Suprapubic skin (tissue), 4 donors: ENCODE measurements at places on chromosomes 4 and X.
A peak's percentile ranks its signal among the peaks of the same experiment; 100 is the strongest.

GRCh38 chr4:69744157-69744478, 16.3 kb downstream of the SULT1B1 start:
- DNase-seq, result no peak

- DNase-seq, result no peak
Measured at GRCh38 chr4:119020158-119020557, 115.5 kb upstream of the MYOZ2 start.

GRCh38 chr4:23889814-23890341, at the start of gene PPARGC1A:
PPARGC1A (minus strand) TSS chr4:23890047; CDS start chr4:23889957, 90 bp downstream.
- no peak for DNase-seq

DNA sequence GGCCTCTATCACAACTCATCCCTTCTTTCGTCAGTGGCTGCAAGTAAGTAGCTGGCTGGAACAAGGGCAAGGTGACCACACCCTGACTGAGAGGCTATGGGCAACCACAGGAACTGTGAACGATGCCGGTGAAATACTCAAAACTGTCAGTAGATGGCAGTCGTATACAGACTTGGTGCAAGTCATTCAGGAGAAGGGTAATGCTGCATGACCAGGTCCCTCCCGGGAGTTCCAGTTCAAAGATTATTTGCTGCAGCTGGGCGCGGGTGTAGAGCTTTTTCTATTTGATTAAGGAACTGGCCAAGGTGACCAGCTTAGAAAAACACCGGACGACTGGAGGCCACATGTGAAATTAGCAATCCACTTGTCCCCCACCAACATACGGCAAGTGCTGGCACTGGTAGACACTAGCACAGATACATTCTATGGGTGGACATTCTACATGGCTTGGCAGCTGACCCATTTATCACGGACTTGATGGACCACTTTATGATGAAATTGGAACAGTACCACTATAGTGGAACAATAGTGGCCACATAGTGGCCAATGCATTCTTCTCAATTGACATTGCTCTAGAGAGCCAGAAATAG, 726.6 kb downstream of the TRAM1L1 start:
- no peak for DNase-seq

- DNase-seq, result no peak
Measured at GRCh38 chr4:88779431-88779830, 81.8 kb upstream of the NAP1L5 start.

GRCh38 chr4:75007891-75008290, 75.0 kb downstream of the PARM1 start:
- DNase-seq, result no peak

GRCh38 chr4:128635141-128635954, 174.2 kb upstream of the JADE1 start:
- DNase-seq, result no peak

- DNase-seq, result no peak
Measured at GRCh38 chrX:154827194-154828015, 7.1 kb downstream of the SMIM9 start.

DNA sequence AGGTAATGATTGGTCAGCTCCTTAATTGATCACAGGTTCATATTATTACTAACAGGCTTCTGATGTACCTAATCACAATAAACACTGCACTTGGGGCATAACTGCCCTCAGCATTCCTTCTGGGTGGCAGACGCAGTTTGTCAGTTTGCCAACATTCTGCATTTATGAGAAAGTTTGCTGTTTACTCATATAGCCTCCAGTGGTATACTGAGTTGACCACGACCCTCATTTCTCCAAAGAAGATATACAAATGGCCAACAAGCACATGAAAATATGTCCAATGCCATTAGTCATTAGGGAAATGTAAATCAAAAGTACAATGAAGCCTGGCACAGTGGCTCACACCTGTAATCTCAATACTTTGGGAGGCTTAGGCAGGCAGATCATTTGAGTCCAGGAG, 26.3 kb downstream of the EFHC2 start:
- DNase-seq, result no peak

- no peak for DNase-seq
Measured at GRCh38 chr4:166165829-166166420, 292.9 kb downstream of the TLL1 start.

- DNase-seq, result no peak
Measured at GRCh38 chrX:38820751-38821150, 19.5 kb downstream of the MID1IP1 start.

- DNase-seq, result peak; percentile 82
Measured at GRCh38 chr4:150078579-150079080, 385 bp downstream of the DCLK2 start.

DNA sequence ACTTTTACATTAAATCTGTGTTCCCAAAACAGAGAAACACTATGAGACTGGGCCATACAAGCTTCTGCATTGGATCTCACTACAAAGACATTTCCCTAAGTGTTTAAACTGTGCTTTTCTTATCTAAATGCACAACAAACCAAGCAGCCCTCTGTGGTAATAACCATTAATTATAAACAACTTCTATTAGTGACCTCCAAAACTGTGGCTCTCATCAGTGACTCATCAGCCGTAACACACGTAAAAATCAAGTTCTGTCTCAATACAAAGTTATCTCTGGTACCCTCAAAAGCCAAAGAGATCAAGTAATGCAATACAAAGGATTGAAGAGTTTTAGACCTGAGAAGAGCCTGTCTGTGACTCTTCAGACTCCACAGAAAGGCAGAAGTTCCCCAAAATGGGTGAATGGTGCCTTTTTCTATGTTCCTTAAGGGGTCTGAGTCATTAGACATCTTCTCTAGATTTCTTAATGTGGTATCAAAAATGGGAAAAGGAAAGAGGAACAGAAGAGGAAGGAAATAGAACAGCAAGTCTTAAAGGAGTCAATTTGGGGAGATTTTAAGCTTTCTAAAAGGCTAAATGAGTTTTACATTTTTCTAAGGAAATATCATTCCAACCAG, 189.8 kb upstream of the PPP1R2C start:
- no peak for DNase-seq

DNA sequence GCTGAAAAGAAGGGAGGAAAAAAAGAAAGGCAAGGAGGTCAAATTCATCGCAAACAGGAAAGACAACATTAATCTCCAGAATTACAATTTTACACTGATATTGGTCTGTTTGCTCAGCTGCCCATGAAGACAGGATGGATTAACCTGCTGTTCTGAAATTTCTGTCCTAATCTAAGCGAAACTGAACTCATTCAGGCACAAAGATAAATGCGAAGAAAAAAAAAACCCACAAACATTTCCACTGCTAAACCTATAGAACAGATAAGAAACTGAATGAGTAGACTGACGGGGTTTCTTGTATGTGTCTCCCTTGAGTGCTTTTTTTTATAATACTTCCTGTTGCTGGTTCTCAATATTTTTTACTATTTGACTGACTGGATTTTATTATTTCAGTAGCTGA, 251.8 kb upstream of the FTHL17 start:
- DNase-seq, result no peak

GRCh38 chr4:183332447-183332846, 10.2 kb upstream of the CLDN24 start:
- no peak for DNase-seq

DNA sequence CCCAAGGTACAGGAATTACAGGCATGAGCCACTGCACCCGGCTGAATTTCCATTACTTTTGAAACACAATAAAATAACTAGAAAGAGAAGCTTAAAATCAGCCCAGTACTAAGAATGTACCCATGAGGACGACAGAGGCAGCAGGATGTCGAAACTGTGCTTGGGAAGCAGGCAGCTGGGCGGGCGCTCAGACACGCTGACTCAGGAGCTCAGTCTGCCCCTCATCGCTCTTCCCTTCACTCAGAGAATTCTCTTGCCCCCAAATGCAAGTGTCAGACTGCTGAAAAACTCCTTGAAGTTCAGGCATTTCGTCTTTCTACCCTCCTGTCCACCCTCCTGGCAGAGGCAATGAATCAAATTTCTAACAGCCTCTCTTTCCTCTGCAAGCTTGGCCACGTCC, 41.0 kb upstream of the CDKN2AIP start:
- no peak for DNase-seq

- DNase-seq, result no peak
Measured at GRCh38 chrX:139875841-139876240, 57.0 kb downstream of the ATP11C start.

GRCh38 chrX:107551546-107551945, 76.8 kb upstream of the PRPS1 start:
- DNase-seq, result no peak

GRCh38 chr4:17469931-17470674, 41.8 kb downstream of the QDPR start:
- no peak for DNase-seq

DNA sequence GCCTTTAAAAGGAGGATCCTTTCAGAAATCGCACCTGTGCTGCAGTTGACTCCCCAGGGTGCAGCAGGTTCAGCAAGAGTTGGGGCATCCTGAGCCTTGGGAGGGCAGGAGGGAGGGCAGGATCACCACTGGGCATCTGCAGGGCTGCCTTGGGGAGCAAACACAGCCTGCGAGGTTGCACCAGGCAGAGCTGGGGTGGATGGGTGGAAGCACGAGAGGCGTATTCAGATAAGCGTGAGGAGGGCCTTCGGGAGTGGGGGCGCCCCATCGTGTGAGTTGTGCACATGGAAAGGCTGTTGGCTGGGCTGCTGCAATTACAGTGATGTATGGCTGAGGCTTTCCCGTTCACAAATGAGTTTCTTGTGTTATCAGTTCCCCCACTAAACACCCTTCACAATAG, 55.5 kb downstream of the PSAPL1 start:
- no peak for DNase-seq

DNA sequence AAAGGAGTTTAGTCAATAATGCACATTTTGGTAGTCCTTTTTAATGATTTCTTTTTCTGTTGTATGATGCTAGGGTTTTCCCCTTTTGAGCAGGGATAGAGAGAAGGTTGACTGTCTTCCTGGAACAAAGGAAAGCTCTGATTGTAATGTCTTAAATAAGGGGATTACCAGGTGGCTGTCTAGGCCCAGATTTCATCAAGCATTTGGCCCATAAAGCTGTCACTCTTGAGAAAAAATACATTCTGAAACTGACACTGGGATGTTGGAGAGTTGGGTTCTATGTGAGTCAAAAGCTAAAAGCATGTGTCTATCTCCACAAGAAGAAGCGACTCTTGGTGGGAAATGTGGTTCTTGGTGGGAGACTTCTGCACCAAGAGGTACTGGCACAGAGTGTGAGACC, 26.4 kb downstream of the KIAA1210 start:
- DNase-seq, result no peak
